K562 (cell line): ENCODE measurements at places on chromosomes 1 and 21.
A peak's percentile ranks its signal among the peaks of the same experiment; 100 is the strongest.

DNA sequence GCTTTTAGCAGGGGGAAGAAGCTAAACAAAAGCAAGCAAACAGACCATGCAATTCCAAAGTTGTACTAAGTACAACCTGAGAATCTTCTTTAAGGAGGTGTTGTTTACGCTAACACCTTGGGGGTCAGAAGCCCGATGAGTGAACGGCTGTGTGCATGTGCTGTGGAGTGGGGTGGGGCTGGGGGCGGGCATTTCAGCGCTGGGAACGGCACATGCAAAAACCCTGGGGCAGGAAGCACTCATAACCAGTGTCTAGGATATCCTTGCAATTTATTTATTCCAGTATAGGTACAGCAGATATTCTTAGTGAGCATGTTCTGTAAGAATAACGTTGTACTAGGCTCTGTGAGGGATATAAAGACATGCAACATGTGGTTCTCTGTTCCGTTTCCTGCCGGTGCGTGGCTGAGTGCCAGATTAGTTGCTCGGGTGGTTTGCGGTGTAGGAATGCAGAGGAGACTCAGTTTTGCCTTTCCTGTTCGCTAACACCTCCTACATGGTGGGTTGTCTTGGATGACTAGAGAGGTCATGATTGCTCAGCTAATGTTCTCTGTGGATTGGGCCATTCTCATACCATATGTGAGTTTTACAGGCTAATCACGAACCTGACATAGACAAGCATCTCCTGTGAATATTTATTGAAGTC is 3.7 kb downstream of the FASLG start:
- no peaks in the 10 kb centered on the region for H3K27me3 ChIP-seq
- H3K4me1 ChIP-seq = peaks cover 2% of the 10 kb centered on the region; the same call in 1 of the 2 replicates
- H3K4me3 ChIP-seq = peak overlapping the region; percentile 12; the same call in 1 of the 2 replicates
- H3K36me3 ChIP-seq = no peaks in the 10 kb centered on the region

GRCh38 chr1:39898191-39898590 is 3.5 kb downstream of the MYCL start:
- H3K27ac ChIP-seq = peak overlapping the region; percentile 79; the same call in 1 of the 3 replicates
- peaks cover 3% of the 10 kb centered on the region for H3K27me3 ChIP-seq
- DNase-seq = no peak
- no peaks in the 10 kb centered on the region; the same call in 2 of the 3 replicates for H3K36me3 ChIP-seq

- peak; percentile 98 for DNase-seq
- no peak overlapping the region for H3K27ac ChIP-seq
- no peak overlapping the region for H3K4me3 ChIP-seq
- peaks cover 4% of the 10 kb centered on the region; the same call in 2 of the 3 replicates for H3K4me1 ChIP-seq
- H3K36me3 ChIP-seq = no peaks in the 10 kb centered on the region
- H3K27me3 ChIP-seq = no peaks in the 10 kb centered on the region
Measured at GRCh38 chr1:16032388-16033102, 10.7 kb downstream of the CLCNKA start.

- H3K27ac ChIP-seq = peak overlapping the region; percentile 19; the same call in 1 of the 3 replicates
- no peaks in the 10 kb centered on the region for H3K27me3 ChIP-seq
- H3K4me3 ChIP-seq = no peak overlapping the region
- H3K36me3 ChIP-seq = no peaks in the 10 kb centered on the region
- H3K4me1 ChIP-seq = no peaks in the 10 kb centered on the region
Measured at GRCh38 chr1:66300972-66301451, 232.9 kb upstream of the SGIP1 start.

- H3K27me3 ChIP-seq = no peaks in the 10 kb centered on the region
- H3K36me3 ChIP-seq = no peaks in the 10 kb centered on the region
- no peaks in the 10 kb centered on the region for H3K4me1 ChIP-seq
- no peak overlapping the region for H3K4me3 ChIP-seq
- no peak for DNase-seq
Measured at GRCh38 chr1:222339376-222339947, 208.4 kb downstream of the HHIPL2 start.

- no peaks in the 10 kb centered on the region for H3K27me3 ChIP-seq
- peaks cover 3% of the 10 kb centered on the region; the same call in 1 of the 2 replicates for H3K4me1 ChIP-seq
- H3K27ac ChIP-seq = peak overlapping the region; percentile 73; the same call in 2 of the 3 replicates
- DNase-seq = no peak
- H3K36me3 ChIP-seq = peaks cover 75% of the 10 kb centered on the region
Measured at GRCh38 chr1:155912056-155912536, 947 bp upstream of the RIT1 start.

GRCh38 chr1:41846625-41847405 is 71.9 kb downstream of the HIVEP3 start:
- H3K4me3 ChIP-seq = no peak overlapping the region
- H3K36me3 ChIP-seq = no peaks in the 10 kb centered on the region
- no peak for DNase-seq
- H3K27me3 ChIP-seq = peaks cover 23% of the 10 kb centered on the region

DNA sequence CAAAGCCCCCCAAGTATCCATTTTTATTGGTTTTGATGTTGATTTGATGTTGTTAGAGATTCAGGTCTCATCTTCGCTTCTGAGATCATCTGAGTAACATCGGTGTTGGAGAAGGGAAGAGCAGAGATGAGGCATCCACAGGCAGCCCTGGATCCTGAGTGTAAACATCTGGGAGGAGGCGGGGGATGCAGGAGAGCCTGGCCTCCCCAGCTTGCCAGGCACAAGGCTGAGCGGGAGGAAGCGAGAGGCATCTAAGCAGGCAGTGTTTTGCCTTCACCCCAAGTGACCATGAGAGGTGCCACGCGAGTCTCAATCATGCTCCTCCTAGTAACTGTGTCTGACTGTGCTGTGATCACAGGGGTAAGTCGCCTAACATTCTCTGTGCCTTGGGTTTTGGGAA is at the start of gene PROK1:
TSS of gene PROK1 (plus strand) at position 221 of the 400 bp plus-strand sequence. CDS start at position 289, 68 bp downstream.
- H3K36me3 ChIP-seq = no peaks in the 10 kb centered on the region
- peaks cover 59% of the 10 kb centered on the region for H3K27me3 ChIP-seq
- no peak for DNase-seq

GRCh38 chr1:178639326-178639725 is 85.7 kb upstream of the RALGPS2 start:
- no peaks in the 10 kb centered on the region for H3K4me1 ChIP-seq
- no peak overlapping the region for H3K27ac ChIP-seq
- no peak overlapping the region for H3K4me3 ChIP-seq
- peaks cover 2% of the 10 kb centered on the region; the same call in 1 of the 3 replicates for H3K27me3 ChIP-seq
